ENCODE measurements at places on chromosomes 5 and 9.

DNA sequence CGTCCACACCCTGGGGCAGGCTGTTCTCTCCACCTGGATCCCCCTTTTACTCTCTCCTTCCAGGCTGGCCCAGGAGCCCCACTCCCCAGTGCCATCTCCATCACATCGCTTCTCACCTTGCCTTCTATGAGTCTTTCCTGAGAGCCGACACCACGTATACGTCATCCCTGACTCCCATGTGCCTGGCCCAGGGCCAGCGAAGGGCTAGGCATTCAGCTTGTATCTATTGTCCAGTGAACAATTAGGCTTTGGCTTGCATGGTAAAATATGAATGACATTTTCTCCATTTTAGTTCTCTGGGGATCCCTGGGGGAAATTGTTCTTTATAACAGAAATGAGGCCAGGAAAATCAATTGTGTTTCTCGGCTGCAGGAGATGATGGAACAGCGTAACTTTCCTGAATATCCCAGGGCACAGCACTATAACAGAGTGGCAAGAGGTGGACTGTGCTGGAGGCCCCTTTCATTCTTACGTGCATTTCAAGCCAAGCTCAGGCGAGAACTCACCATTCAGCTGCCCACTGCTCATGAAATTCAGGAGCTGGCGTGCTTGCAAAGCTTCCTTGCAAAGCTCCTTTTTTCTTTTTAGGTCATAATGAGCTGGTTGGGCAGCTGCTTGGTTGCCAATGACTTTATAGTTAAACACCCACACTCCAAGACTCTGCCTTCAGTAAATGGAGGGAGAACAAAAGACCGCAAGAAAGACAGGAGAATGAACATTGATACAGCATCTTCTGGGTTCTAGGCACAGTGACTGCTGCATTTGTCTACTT is 37.7 kb downstream of the NSG2 start:
- no peak for DNase-seq

DNA sequence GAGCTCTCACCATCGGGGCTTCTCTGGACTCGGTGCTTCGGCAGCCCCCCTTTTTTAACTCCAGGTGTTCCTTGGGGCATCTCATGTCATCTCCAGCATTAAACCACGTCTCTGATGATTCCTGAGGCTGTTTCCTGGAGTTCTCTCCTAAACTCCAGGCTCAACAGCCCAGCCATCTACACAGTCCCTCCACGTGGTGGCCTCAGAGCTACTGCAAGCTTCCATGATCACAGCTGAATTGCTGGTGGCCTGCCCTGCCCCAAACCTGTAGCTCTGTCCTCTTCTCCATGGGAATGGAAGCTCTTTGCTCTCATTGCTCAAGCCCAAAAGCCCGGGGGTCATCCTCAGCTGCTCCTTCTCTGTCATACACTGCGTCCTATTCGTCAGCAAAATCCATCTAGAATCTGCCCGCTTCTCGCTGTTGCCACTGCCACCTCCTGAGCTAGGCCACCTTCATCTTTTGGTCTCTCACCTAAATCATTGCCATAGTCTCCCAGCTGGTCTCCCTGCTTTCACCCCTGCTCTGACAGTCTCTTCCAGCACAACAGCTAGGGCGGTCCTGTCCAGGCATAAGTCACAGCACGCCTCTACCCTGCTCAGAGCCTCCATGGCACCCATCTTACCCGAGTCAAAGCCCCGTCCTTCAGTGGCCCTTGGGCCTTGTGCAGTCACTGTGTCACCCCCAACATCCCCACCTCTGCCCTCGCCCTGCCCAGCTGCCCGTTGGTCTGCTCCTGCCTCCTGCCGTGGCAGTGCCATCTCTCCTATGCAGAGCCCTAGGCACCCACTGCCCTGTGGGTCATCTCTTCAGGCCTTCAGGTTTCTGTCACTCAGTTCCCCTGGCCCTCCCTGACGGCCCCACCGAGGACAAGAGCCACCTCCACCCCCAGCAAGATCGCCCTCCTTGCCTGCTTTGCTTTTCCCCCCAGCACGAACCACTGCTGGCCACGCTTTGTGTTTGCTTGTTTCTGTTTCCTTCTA is 6.4 kb downstream of the B4GALT7 start:
- DNase-seq: no peak

GRCh38 chr9:12689233-12689632 is 4.0 kb upstream of the TYRP1 start:
- DNase-seq: no peak

DNA sequence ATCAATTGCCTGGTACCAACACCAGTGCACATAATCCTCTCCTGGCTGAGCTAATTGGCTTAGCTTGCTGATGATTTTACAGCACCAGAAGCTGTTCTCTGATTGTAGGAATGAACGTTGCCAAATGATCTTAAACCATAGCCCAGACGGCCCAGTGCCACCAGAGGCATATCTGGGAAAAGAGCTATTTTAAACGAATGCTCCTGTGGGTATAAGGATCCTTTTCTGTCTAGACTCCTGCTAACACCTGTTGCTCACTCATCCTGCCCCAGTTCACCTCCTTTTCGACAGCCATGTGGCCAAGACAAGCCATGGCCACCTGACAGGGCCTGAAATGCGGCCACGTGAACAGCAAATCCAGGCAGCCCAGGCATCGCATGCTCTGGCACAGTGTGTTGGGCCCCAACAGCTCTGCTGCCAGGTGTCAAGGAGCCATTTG is 289.9 kb upstream of the SLC30A5 start:
- no peak for DNase-seq

DNA sequence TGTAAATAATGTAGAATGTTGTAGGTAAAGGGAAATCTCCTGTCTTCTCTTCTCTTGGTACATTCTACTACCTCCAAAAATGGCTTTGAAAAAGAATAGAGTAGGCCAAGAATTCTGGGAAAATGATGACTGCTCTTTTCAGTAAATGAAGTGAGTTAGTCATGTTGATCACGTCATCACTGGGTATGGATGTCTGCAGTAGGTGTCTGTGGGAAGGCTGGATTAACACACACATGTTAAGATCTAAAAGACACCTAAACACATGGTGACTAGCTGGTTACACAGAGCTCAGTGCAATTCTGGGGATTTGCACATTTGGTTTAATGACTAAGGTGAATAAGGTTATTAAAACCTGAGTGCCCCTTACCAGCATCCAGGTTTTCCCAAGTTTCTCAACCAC is 161.5 kb downstream of the CEP120 start:
- DNase-seq: no peak

GRCh38 chr5:15533129-15533893 is 33.3 kb downstream of the FBXL7 start:
- no peak for DNase-seq

- DNase-seq: no peak
Measured at GRCh38 chr9:93949694-93950449, 5.3 kb downstream of the BARX1 start.

DNA sequence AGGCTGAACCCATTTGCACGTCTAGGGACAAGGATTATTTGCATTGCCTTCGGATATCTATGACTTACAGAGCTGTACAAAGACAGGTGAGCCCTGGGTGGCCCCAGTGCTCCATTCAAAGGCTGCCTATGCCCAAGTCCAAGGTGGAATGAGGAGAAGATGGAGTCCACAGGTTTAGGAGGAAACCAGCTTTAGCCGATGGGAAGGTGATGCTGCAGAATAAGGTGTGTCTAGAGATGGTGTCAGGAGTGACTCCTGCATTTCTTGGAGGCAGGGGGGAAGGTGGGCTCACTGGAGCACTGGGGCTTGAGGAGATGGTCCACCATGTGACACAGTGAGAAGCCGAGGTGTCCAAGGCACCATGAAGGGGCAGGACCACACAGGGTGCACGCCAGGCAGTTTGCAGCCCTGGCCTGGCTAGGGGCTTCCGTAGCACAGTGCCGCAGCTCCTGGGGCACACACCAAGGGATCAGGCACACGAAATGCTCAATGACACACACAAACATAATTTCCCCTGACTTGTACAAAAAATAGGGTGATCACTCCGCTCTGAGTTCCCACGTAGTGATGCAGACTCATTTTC is 32.1 kb downstream of the SEMA4D start:
- DNase-seq: no peak

- no peak for DNase-seq
Measured at GRCh38 chr5:123673107-123673506, 161.1 kb downstream of the CSNK1G3 start.

DNA sequence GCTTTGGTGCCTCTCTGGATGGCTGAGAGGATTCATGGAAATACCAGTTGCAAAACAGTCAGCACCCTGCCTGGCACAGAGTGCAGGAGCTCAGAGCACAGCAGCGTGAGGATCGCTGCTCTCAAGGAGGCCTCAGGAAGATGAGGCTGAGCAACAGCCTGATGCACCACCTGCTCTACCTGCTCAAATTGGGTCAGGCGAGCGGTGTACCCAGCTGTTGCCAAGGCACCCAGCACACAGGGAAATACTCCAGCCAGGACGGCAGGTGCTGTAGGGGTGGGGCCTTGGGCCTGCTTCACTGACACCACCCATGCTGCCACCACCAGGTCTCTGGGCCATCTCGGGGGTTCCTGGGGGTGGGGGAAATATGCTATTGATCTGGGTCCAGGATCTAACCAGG is 4.3 kb downstream of the EEIG1 start:
- DNase-seq: no peak

- DNase-seq: no peak
Measured at GRCh38 chr5:179409806-179410205, 64.5 kb upstream of the ADAMTS2 start.

DNA sequence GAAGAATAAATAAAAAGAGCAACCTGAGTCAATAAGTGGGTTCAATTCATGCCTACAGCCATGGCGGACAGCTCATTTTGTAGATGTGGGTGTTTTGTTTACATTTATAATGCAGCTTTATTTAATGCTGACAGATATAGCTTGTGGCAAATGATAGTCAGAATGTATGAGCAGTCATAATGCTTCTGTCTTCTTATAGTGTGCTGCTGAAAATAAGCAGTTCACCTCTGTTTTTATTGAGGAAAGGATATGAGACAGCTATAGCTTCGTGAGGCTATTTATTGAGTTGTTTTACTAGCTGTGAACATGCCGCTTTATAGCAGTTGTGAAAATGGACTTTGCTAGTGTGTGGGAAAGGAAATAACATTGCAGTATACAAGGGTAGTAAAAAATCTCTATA is 147.4 kb downstream of the PBX3 start:
- no peak for DNase-seq

GRCh38 chr5:68920888-68921287 is 172.9 kb upstream of the SLC30A5 start:
- DNase-seq: no peak

- no peak for DNase-seq
Measured at GRCh38 chr9:95511952-95512708, 4.6 kb downstream of the PTCH1 start.

GRCh38 chr5:52063186-52063585 is 679.9 kb downstream of the ISL1 start:
- no peak for DNase-seq

GRCh38 chr9:14277244-14277643 is 36.7 kb downstream of the NFIB start:
- DNase-seq: no peak

GRCh38 chr5:96483878-96484277 is 50.8 kb upstream of the PCSK1 start:
- no peak for DNase-seq

DNA sequence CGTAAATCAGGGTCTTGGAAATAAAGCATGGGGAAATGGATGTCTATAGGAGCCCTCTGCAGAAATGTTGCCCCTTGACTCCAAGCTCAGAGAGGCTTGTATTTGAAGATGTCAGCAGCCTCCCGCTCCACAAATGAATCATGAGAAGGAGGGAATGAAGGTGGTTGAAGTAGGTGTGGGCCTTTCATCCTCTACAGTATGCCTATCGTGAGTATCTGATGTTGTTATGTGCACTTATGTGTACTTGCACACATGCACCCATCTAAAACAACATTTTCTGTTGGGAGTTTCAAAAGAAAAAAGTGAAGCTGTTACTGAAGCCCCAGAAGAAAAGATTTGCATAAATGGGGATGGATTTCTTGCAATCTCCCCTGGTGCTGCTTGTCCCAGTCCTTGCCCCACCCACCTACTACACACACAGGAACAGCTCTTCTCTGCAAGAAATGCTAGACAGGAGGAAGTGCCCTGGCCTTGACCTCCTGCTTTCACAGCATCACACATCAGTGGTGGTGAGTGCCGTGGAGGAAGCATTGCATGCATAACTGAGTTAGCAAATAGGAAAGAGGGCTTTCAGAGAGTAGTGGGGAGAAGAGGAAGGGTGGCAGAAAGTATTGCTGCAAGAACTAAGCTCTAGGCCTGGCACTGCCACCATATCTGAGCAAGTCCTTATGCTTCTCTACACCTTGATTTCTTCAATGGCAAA is 156.1 kb downstream of the SNX18 start:
- no peak for DNase-seq

DNA sequence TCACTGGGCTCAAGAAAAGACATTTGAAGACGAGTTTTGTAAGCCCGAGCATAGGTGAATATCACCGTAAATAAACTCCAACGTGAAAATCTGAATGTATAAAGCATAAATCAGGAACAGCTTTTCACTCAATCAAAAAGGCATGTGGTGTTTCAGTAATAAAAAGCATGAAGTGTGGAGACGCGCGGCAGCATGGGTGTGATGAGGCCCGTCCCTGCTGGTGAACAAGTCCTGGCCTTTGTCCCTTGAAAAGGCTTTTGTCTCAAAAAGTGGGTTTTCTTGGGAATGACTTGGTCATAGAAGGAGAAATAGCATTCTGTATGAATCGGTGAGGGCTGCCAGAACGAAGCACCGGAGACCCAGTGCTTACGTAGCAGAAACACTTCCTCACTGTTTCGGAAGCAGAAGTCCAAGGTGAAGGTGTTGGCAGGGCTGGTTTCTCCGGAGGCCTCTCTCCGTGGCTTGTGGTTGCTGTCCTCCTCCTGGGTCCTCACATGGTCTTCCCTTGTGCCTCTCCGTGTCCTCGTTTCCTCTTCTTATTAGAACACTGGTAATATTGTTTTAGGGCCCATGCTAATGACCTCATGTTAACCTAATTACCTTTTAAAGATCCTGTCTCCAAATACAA is 24.9 kb downstream of the ROPN1L start:
- DNase-seq: no peak

GRCh38 chr5:160092960-160093707 is 26.1 kb downstream of the PWWP2A start:
- no peak for DNase-seq

DNA sequence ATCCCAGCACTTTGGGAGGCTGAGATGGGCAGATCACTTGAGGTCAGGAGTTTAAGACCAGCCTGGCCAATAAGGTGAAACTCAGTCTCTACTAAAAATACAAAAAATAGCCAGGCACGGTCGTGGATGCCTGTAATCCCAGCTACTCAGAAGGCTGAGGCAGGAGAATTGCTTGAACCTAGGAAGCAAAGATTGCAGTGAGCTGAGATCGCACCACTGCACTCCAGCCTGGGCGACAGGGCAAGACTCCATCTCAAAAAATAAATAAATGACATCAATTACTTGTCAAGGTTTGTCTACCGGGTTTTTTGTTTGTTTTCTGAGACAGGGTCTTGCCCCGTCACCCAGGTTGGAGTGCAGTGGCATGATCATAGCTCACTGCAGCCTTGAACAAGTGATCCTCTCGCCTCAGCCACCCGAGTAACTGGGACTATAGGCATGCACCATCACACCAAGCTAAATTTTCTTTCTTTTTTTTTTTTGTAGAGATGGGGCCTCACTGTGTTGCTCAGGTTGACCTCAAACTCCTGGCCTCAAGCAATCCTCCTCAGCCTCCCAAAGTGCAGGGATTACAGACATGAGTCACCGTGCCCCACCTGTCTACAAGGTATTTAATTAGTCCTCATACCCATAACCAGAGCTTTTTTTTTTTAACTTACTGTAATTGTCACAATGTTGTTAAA is 64.9 kb downstream of the SUSD1 start:
- no peak for DNase-seq
